ENCODE measurements at places on chromosomes 13 and 19.

GRCh38 chr19:2371656-2372055 lies 11.6 kb downstream of the TMPRSS9 start:
- DNase-seq = no peak

- no peak for DNase-seq
These were observed 268.7 kb downstream of the MZT1 start for GRCh38 chr13:72458701-72459100.

GRCh38 chr13:51844862-51845573 lies at the start of gene TMEM272:
TMEM272 (minus strand) TSS chr13:51845177; CDS start chr13:51838530, 6,647 bp downstream.
- DNase-seq = peak; percentile 45

DNA sequence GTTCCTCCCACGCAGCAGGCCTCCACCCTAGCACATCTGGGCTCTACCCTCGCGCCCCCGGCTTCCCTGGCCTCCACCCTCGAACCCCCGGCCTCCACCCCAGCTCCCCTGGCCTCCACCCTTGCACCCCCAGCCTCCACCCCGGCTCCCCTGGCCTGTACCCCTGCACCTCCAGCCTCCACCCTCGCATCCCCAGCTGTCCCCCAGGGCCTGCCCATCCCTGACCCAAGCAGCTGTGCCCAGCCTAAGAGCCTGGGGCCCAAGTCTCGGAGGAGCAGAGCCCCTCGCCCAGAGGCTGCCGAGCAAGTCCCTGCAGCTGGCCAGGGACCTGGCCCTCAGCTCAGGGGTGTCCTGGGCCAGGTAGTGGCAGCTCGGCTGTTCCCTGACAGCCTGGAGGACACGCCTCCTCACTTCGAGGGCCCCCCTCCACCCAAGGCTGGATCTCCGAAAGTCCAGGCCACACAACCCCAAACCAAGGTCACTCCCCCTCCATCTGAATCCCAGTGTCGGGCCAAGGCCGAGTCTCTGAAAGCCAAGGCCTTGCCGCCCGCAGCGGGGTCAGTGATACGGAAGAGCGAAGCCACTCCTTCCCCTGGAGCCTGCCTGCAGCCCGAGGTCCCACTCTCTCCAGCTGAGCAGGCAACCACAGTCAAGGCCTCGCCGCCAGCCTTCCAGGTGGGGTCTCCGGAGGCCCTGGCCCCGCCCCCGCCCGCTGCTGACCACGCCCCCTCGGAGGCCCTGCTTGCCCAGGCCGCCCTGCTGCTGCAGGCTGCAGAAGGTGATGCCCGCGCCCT lies 7.9 kb upstream of the ARHGAP33 start:
- DNase-seq = no peak

GRCh38 chr19:34269081-34269480 lies 14.7 kb downstream of the GARRE1 start:
- DNase-seq = no peak

DNA sequence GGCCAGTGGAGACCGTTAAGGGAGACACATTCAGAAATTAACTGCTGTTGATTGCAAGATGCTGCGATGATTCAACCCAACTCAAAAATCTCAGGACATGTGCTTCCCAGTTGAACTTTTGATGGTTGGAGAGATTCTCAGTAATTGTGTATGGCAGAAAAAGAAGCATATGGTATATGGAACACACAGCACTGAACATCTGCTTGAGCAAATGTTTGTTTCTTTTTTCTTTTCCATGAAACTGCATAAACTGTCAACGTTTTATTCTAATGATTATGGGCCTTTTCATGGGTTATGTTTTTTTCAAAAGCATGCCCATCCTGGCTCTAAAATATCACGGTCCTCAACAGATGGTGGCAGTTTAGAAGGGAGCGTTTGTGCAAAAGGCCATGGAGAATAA lies 40.1 kb upstream of the USP29 start:
- no peak for DNase-seq

DNA sequence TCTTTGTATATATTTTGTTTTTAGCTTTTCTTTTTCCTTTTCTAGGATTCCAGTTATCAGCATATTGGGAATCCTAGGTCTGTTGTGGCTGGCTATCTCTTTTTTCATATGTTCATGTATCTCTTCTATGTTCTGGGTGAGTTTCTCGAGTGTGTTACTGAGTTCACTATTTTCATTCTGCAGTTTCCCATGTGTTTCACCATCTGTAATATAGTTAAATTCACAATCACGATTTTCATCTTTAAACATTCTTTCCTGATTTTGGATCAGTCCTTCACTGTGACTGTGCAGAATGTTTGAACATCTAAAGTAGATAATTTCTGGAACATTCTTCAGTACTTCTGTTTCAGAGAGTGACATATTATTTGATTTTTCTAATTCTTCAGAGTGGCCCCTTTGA lies 862.1 kb downstream of the OLFM4 start:
- DNase-seq = no peak

DNA sequence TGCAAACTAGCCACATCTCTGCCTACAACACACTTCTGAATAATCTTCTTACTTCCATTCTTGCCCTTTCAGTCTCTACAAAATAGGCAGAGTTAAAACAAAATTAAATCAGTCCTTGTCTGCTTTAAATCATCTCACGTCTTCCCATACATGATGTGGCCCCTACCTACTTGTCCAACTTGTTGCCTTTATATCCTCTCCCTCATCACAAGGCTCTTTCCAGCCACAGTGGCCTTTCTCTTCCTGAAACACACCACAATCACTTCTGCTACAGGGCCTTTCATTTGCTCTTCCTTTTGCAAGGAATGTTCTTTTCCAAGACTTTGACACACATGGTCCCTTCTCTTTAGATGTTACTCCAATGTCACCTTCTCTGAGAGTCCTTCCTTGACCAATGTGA lies 1.7 kb downstream of the RBM26 start:
- DNase-seq = no peak

DNA sequence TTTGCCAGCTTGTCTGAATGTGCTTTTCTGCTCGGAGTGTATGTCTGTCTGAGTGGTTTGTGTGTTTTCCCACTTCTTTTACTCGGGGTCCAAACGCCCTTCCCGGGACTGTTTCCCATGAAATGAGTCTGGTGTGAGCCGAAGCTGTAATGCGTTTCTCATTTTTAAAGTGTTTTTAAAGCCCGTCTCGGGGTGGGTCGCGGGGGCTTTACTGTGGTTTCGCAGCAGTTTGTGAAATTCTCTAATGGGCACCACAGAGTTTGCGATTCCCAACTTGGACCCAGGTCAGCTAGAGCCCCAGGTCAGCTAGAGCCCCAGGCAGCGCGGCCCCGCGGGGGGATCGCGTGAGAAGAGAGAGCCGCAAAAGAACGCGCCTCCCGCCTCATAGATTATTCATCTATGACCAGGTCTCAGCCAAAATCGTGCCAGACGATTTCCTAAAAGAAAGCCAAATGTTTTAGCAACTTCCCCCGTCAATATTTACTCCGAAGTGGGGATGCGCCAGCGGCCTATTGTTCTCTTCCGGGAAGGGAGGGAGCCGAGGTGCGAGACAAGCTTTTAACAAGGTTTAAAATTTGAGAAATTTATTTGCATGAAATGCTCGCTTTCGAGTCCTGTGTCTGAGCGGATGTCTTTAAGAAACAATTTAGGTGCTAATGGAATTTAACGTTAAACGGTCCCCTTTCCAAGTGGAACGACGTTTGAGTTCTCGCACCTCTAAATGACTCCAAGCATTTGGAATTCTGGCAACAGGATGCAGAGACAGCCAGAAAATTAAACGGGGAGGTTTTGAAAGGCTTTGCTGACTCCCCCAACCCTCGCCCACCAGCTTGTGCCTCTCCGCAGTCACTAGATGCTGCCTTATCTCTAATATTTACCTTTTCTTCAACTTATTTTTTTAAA lies 2.2 kb downstream of the ZIC2 start:
- DNase-seq = no peak

DNA sequence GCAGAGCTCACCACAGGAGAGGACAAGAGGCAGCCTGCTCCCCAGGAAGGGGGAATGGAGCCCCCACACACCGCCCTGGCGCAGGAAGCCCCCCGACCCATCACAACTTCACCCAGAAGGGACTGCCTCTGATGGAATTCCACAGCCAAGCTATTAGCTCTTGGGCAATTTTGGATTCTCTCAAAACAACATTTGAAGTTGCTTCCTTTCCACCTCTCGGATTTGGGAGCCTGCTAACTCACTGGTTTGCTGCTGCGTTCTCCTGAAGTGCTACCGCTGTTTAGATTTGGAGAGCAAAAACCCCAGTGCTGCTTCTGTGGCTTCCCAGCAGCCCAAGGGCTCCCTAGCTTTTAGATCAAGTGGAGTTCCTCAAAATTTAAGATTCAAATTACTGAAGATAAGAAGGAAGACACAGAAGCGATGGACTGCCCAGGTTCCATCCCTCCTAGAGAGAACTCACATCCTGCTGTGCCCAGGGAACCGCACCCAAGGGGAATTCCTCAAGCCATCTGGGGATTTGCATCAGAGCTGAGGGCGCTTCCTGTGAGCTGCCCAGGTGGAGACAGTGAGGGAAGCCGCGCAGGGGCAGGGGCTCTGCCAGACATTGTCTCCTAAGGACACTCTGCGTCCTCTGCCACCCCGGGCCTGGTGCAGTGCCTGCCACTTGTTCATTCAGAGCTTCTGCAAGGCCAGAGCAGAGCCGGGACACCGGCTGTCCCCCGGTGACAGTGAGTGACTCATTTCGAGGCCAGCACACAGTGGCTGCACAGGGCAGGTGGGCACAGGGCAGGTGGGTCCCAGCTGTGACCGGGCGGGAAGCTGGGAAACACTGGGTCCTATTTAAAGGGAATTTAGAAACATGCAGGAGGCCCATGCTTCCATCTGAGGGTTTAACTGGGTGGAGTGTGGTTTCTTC lies 45.5 kb downstream of the COL4A1 start:
- no peak for DNase-seq

DNA sequence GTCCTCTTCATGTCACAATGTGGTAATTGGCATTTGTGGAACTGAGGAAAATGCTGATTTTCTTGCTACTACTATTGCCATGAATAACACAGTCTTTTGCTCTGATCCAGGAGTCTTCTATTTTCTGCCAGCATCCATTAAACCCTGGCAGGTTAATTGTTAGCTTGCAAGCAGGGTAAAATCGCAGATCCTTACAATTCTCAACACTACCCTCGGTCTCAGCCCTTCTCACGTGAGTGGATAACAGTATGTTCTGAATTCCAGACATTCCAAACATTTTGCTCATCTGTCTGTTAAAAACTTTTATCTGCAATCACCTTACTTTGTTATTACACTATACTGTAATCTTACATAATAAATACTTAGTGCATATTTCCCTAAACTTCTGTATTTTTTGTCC lies 251.3 kb upstream of the ATXN8OS start:
- DNase-seq = no peak

All from NCI-H748 treated with DMSO at 0.1 percent for 48 hours (cell line).